ENCODE measurements at places on chromosomes 1 and 21. TPM values are rescaled to one million over a fixed set of nuclear protein-coding genes. Genes with fewer than 3 reads are reported as not detected.
A peak's percentile ranks its signal among the peaks of the same experiment; 100 is the strongest.

DNA sequence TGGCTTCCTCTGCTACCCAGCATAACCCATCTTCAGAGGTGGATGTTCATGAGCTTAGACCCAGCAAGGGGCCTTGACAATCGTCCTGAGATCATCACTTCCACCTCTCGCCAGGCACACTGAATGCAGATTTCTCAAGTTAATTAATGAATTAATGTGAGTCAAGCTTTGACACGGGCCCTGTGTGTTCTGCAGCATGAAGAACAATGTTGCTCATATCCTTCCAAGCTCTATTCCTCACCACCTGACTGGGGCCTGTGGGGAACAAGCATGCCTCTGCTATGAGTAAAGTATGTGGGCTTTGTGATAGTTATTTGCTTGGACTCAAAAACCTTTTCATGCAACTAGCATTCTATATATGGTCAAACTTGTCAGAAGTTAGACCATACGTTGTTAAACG lies 122.0 kb downstream of the SEC16B start:
- DNase-seq, result no peak

GRCh38 chr1:173570370-173571007 lies 32.4 kb downstream of the SLC9C2 start:
- DNase-seq, result no peak

- DNase-seq, result no peak
Observed at GRCh38 chr1:234091065-234091401, 186.6 kb downstream of the SLC35F3 start.

GRCh38 chr1:58735586-58735985 lies 35.7 kb upstream of the MYSM1 start:
- no peak for DNase-seq

GRCh38 chr1:219726480-219727272 lies 113.8 kb upstream of the ZC3H11B start:
- DNase-seq, result no peak

DNA sequence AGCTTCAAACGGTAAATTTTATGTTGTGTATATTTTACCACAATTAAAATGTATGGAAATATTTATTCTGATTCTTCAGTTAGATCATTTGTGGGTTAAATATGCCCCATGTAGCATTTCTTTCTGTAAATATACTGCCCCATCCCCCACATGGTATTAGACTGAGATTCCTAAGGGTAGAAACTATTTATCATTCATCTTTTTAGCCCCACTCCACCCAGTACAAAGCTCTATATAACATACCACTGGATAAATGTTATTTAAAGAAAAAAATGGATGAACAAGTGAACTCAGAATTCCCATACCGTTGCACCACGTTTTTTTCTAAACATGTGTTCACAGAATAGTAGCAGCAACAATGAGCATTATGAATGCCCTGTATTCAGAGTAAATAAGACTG lies 234.0 kb upstream of the IRF2BP2 start:
- no peak for DNase-seq

DNA sequence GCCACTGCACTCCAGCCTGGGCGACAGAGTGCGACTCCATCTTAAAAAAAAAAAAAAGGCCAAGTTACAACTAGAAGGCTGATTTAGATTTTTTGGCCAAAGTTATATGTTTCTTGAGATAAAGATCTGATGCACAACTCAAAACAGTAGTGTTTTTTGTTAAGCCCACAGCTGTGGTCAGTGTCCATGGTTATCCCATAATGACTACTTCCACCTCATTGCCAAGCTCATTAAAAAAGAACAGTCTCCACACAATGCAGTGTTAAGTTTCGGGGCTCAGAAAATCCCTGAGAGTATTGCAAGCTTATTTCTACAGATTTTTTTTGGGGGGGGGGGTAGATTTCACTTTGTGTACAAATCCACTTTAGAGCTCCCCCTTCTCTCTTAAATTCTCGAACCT lies 120.5 kb downstream of the RUNX1 start:
- DNase-seq, result no peak

- DNase-seq, result no peak
Observed at GRCh38 chr21:21003701-21004100, 5.5 kb downstream of the NCAM2 start.

DNA sequence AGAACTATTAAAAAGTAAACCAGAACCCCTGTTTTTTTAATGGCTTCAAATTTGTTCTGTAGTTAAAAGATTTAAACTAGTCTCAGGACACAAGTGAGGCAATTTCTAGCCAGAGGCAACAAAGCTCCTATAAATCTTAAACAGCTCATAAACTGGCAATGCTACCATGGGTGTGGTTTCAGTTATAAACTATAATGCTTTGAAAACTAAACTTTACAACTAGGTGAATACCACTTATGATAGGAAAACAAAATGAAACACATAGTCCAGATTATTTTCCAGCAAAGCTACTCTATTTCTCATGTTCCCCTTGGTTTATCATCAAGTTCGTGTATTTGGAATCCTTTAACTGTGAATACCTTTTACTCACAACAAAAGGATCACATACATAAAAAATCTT lies 282.5 kb downstream of the VAV3 start:
- peak; percentile 56 for DNase-seq

The PAPPA2 gene
- 1.9 TPM for total RNA-seq

The EVA1C gene
- total RNA-seq, result 48.6 TPM

The APOBEC4 gene
- not detected for total RNA-seq

The SNIP1 gene
- 27.6 TPM for total RNA-seq
